ENCODE measurements at places on chromosomes 13 and 19. TPM values are rescaled to one million over a fixed set of nuclear protein-coding genes. Genes with fewer than 3 reads are reported as not detected.
A peak's percentile ranks its signal among the peaks of the same experiment; 100 is the strongest.

The KLF12 gene
- polyA plus RNA-seq = 6.6 TPM

The SIAH3 gene
- 0.11 TPM for polyA plus RNA-seq

The KLC3 gene
- polyA plus RNA-seq = 2.4 TPM

The LYPD3 gene
- 18.4 TPM for polyA plus RNA-seq

- peak overlapping the region; percentile 66 for H3K27ac ChIP-seq
- peak; percentile 86 for DNase-seq
- no peaks in the 10 kb centered on the region for H3K36me3 ChIP-seq
- no peaks in the 10 kb centered on the region for H3K27me3 ChIP-seq
- no peak overlapping the region for H3K4me3 ChIP-seq
- H3K4me1 ChIP-seq = peaks cover 1% of the 10 kb centered on the region
These were observed 332.2 kb upstream of the SGCG start for GRCh38 chr13:22848539-22849052.

All from H1 (cell line).